ENCODE measurements at places on chromosomes 12 and 14.

- no peak for DNase-seq
Measured at GRCh38 chr14:51954031-51954430, 35.3 kb upstream of the RTRAF start.

- DNase-seq: no peak
Measured at GRCh38 chr14:59707778-59708561, 131.4 kb upstream of the CCDC175 start.

DNA sequence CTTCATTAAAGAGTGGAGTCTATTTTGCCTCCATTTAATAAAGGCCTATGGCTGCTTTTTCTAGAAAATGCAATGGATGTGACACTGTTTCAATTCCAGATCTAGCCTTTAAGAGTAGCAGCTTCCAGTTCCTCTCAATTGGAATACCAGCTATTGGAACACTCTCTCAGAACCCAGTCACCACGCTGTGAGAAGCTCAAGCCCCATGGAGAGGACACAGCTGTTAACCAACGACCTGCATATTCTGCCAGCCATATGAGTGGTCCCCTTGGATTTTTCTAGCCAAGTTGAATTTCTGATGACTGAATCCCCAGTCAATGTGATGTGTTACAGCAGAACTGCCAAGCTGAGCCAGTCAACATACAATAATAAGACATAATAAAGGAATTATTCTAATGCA is 131.8 kb downstream of the TMTC3 start:
- DNase-seq: no peak

DNA sequence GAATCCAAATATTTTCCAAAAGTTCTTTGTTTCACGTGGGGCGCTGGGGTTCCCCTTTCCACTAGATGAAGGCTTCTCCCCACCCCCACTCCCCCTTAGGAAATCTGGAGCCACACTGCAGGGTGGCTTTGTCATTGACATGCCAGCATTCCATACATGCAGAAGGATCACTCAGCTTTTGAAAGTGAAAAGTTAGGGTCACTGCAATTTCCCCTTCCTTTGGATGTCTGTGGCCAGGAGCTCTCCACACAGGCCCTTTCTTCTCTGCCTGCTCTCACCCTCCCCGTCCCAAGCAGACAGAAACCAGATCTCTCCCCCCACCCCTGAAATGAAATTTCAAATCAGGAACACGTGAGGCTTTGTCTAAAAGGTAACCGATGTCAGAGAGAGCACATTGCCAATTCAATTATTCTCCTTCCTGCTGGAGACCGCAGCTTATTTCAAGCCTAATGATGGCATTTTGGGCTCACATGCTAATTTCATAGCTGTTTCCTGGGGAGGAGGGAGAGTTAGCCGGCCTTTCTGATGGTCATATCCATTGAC is 153.9 kb upstream of the RFLNA start:
- DNase-seq: no peak

DNA sequence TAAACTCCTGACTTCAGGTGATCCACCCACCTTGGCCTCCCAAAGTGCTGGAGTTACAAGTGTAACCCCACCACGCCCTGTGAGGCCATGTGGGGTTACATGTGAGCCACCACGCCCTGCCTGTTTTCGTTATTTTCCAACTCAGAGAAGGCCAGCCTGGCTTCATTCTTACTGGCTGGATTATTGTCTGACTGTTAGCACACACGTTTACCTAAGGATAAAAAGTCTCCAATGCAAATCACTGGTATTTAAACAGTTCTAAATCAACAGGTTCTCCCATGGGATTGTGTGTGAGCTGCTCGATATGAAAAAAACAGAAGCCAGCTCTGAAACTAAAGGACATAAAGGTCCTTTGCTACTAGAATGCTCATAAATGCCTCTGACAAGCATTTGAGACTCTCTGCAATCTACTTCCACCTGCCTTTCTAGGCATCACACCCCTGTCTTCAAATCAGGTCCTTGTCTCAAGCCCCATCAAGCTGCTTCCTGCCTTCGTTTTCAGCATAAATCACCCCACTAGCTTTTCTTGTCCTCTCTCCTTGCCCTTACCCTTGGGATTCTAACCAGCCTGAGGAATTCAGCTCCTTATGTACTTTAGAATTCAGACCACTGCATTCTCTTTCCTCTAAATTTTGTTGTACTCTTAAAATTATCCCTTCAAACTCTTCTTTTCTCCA is 265.0 kb downstream of the DUSP6 start:
- no peak for DNase-seq

DNA sequence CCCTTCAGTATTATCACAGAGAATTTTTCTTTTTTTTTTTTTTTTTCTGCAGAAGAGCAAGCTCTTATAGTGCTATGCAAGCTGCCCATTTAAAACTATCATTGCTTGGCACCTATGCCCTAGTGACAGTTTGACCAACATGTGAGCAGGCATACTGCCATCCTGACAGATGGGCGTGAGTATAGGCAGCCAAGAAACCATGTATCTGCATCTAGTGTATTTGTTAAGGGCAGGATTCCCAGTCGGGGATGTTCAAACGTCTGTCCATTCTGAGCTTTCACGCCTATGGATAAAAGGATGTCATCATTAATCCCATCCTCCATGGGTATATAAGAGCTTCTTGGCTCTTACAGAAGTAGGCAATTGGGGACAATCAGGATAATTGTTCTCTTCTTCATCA is 8.8 kb downstream of the VRK1 start:
- DNase-seq: no peak

DNA sequence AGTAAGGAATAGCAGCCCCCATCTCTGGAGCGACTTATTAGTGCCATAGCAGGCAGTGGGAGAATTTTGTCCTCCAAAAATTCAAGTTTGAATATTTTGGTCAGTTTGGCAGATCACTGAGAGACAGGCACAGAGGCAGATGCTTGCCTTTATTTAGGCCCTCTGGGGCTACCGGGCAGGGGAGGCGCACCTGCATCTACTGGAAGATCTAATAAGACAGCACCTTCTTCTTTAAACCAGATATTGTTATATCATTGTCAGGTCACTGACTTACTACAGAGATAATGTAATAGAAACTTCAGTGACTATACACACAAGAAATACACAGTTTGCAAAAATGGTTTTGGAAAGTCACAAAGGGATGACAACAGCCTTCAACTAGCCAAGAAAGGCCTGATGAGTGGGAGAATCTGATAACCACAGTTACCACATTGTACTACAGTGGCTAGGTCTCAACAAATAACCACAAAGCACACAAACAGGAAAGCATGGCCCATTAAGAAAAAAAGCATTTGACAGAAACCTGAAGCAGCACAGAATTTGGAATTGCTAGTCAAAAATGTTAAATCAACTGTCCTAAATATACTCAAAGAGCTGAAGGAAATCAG is 56.8 kb downstream of the CDK17 start:
- DNase-seq: no peak

DNA sequence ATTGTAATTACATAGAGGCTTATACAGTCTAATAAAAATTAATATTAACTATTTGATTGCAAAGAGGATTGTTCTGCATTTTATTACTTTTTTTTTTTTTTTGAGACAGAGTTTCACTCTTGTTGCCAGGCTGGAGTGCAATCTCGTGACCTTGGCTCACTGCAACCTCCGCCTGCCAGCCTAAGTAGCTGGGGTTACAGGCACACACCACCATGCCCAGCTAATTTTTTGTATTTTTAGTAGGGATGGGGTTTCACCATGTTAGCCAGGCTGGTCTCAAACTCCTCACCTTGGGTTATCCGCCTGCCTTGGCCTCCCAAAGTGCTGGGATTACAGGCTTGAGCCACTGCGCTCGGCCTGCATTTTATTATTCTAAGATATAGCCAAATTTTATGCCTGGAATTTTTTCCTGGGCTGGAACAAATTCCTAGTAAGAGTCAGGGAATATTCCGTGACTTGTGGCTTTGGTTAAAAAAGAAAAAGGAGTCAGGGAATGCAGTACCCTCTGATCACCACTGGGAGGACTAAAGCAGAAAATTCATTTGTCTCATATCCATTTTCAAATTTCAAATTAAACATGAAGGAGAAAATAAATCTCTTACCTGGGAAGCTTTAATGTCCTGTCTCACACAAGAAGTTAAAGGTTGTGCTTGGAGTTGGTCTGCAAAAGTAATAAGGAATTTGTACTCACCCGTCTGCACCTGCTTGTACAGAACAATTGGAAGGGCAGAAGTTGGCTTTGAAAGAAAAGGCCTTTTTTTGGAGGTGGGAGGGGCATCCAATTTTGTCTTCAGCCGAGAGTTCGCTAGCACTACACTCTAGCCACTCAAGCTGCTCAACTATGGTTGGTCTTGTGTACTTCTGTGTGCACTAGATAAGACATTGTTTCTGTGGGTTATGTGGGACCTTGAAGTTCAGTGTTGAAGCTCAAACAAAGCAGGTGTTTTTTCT is 8.7 kb downstream of the MARK3 start:
- no peak for DNase-seq

DNA sequence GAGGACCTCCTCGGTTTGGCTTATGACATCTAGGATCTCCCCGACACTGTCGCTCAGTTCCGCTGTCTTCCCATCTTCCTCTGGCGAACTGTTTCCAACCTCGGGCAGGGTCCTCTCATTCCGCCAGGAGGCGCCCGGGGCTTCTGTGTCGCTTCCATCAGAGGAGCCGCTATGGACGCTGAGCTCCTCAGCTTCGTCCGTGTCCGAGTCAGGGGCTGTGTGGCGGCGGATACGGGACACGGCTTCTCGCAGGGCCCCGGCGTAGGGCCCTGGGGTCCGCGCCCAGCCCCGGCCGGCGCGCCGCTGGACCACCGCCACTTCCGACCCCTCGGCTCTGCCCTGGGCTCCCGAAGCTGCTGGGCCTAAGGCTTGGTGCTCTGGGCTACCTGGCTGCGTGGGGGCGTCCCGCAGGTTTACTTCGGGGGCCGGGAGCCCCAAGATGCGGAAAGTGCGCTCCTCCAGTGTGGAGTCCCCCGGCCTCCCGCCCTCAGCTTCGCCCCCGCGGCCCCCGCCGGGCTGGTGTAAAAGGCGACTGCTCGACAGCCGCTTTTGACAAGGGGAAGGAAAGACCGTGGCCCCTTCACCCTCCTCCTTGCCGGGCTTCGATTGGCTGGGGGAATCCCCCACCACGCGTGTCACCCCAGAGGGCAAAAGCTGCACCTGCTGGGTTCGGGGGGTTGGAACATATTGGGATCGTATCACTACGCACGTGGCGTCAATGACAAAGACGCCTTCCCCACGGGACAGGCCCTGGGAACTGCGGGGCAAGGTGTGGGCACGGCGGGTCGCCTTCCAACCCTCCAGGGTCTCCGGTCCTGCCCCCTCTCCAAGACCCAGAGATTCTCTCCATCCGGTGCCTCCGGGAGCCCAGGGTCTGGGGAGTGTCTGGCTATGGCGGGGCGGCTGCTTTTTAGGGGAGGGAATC is 2.1 kb downstream of the DDN start:
- peak; percentile 95 for DNase-seq

DNA sequence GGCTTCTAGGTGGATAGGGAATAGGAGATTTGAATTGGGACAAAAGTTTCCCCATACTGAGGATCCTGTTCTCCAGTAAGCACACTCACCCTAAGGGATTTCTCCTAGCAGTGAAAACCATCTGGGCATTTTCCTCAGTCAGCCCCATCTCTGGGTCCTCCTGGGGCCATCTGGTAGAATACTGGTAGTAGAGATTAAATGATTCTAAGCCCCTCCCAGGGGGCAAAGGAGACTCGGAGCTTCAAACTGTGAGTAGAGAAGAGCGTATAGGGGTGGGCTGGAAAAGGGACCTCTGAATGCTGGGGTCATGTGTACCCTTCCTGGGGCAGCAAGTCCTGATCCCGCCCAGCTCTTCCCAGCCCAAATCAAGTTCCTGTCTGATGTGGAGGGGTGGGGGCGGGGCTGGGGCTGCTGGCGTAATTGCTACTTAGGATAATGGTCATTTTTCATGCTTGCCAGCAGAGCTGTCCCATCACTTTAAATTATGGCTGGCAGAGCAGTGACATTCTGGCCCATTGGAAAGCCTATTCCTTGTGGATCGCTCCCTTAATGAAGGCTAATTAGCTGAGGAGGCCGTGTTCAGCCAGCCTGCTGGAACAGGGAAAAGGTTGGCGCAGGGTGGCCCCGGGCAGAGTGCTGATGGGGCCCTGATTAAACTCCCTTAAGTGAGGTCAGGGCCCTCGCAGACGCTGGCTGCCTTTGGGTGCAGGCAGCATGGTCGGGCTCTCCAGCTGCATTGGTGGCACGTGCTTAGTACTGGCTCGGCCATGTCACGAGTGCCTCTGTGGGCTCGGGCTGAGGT is 127.8 kb downstream of the TSPAN9 start:
- no peak for DNase-seq

DNA sequence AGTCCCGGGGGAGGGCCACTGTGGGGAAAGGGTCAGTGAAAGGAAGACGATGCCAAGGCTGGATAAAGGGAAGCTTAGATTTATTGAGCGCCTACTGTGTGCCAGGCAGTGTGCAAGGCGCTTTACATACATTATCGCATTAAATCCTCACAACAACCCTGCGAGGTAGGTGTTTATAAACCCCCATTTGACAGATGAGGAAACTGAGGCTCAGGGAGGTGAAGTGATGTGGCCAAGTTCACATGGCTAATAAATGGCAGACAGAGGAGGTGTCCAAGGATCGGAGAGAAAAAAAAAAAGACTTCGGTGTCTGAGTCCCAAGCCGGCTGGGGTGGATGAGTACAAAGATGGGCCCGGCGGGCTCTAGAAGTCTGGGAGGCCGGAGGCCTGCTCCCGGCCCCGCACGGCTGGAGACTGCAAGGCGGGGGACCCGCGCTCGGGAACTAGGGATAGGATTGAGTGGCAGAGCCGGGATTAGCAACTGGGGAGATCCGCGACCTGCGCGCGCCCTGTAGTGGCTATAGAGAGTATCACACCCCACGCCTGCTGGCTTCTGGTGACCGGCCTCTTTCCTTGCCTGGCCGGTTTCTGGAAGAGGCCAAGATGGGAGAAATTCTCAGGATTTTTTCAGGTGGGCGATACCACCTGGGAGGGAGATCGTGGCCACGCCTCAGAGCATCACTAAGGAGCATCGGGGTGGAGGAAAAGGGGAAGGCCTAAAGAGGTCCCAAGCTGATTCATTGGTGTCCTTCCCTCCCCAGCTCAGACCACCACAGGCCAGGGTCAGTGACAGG is 3.9 kb downstream of the DDN start:
- DNase-seq: peak; percentile 95

GRCh38 chr14:42335918-42336317 is 729.2 kb downstream of the LRFN5 start:
- DNase-seq: no peak

- no peak for DNase-seq
Measured at GRCh38 chr14:71942904-71943694, 10.9 kb downstream of the RGS6 start.

GRCh38 chr12:52900166-52900895 is 4.5 kb downstream of the KRT8 start:
- no peak for DNase-seq

GRCh38 chr14:39107591-39107996 is 4.6 kb upstream of the SEC23A start:
- DNase-seq: no peak

GRCh38 chr12:98803468-98804209 is 158.5 kb downstream of the APAF1 start:
- DNase-seq: no peak

- DNase-seq: no peak
Measured at GRCh38 chr14:54805070-54805444, 97.6 kb downstream of the GCH1 start.

GRCh38 chr14:74459289-74459946 is 33.4 kb upstream of the SYNDIG1L start:
- DNase-seq: no peak

- DNase-seq: no peak
Measured at GRCh38 chr12:15880721-15881120, 1.5 kb upstream of the STRAP start.

Data from lower leg skin (tissue), 4 donors.